ENCODE measurements at places on chromosomes 3 and 15.

DNA sequence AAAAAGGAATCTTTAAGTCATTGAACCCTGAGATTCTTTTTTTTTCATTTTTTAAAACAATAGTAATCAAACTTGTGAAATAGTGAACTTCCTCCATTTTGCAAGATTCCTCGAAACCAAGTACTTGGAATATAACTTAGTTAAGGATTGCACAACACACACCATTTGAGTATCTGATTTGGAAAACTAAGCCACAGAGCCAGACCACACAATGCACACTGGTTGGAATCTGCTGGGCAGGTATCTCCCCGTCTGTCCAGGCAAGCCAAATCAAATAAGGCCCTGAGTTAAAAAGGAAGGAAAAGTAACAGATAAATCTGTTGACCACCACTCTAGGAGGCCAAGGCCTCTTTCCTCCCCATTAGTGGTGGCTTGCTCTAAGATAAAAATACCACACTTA is 177.5 kb upstream of the ICE2 start:
- no peak for DNase-seq

DNA sequence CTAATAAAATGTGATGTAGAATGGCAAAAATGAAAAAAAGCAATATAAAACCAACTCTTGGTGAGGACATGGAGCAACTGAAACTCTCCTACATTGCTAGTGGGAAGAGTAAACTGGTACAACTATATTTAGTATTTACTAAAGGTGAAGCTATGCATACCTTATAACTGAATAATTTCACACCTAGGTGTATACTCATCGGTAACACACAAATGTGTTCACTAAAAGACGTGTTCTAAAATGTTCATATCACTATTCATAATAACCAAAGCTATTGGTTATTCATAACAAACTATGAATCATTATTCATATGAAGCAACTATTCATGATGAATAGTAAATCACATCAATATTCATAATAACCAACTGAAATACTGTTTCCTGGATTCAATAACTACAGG is 1030.3 kb downstream of the ROBO2 start:
- DNase-seq, result no peak

- DNase-seq, result no peak
Measured at GRCh38 chr3:189160519-189161309, 11.1 kb upstream of the TPRG1 start.

DNA sequence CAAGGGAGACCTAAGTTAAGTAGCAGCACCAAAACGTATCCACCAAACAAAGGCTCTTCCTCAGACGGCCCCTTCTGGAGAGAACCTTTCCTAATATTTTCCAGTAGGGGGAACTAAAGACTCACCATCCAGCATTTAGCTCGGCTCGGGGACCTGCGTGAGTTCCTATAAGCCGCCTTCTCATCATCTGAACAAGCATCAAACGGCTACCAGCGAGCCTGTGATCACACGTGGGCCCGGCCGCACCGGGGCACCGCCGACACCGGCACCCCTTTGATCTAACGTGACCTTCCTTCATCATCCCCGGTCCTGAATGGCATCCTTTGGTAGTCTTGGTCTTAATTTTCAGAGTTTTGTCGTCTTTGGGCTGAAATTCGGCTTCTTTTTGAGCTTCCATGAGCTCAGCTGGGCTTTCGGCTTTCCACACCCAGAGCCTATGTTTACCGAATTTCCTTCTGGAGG is 1.4 kb upstream of the ROBO2 start:
- DNase-seq, result peak; percentile 69

GRCh38 chr3:24802614-24803013 is 308.0 kb upstream of the THRB start:
- no peak for DNase-seq

DNA sequence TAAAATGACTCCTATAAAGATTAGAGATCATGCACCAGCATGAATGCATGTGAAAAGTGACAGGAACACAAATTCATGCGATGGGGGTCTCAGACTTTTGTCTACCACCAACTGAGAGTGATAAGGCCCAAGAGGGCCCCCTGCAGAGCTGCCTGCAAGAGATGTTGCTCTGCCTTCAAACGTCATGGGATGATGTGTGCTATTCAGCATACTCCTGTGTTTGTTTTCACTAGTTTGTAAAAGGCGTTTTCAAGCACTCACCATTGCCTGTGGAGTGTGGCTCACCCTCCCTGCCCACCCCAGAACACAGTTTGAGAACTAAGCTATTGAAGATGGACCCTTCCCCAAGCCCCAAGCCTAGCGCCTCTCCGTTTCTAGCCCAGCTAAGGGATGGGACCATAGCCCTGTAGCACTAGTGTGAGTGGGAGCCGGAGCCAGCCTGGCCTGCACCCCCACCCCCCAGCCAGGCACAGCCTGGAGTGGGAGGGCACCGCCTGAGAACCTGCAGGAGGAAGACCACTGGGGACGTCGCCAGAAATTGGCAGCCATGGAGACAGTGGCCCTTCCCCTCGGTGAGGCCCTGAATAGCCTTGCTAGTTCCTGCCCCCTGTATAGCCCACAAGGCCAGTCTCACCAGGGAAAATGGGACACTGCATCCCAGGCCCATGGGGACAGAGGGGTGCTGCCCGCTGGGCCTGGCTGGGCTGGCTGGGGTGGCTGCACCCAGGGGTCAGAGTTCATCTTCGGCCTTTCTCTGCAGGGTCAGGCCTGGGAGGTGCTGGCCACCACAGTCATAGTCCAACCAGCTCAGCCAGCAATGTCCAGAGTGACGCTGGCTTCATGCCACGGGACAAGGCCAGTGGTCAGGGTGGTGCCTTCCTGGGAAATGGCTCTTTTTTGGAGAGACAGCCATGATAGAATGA is 22.6 kb upstream of the KLF13 start:
- DNase-seq, result no peak

DNA sequence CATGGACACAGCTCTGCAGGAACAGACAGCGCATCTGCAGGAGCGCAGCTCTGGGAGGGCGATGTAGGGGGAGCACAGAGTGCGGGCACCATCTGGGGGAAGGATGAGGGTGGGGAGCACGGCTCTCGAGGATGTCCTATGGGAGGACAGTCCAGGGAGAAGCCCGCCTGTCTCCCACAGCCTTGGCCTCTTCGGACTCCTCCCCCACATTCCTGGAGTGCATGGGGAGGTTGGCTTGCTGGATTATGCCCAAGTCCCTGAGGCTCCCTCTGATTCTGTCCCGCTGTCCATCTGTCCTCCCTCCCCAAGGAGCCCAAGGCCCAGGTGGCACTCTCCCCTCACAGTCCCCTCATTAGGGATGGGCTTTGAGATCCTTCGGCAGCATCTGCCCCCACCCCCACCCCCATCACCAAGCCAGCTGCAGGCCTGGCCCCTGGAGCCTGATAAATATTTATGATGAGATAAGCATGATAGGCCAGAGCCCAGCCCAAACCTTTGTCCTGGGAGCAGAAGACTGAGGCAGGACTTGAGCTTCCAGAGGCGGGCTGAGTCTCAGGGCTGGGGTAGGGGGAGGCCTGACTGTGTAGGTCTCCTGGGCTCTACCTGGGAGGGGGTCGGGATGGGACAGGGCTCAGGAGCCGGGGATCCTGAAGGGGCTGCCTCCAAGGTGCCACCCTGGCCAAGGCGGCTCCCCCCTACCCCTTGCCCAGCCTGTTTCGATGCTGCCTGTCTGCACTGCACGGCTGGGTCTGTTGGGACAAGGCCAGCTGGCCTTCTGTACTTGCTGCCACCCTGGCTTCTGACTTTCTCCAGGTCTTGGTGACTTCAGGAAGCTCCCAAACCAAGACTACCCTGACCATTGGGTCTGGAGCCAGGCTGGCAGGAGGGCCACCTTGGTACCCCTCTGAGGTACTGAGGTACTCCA is 28.6 kb upstream of the SEMA3F start:
- DNase-seq, result no peak

- DNase-seq, result no peak
Measured at GRCh38 chr3:185900228-185900627, 37.6 kb downstream of the TRA2B start.

DNA sequence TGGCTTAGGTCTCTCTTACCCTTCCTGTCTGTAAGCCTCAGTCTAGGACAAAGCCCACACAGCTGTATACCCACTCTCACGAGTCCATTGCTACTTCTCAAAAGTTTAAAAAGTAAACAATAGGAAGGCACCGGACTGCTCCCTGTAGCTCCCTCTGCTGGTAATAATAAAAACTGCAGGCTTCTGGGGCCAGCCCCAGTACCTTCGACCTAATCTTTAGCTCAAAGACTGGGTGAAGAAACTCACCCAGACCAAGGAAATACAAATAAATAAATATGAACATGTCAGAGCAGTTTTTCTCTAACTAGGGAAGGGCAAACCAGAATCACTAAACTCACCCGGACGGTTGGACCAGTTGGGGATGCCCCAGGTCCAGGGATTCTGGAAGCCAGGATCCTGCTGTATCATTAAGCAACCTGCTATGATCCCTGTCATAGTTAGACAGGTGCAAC is 5.0 kb downstream of the FAM219B start:
- peak; percentile 36 for DNase-seq

DNA sequence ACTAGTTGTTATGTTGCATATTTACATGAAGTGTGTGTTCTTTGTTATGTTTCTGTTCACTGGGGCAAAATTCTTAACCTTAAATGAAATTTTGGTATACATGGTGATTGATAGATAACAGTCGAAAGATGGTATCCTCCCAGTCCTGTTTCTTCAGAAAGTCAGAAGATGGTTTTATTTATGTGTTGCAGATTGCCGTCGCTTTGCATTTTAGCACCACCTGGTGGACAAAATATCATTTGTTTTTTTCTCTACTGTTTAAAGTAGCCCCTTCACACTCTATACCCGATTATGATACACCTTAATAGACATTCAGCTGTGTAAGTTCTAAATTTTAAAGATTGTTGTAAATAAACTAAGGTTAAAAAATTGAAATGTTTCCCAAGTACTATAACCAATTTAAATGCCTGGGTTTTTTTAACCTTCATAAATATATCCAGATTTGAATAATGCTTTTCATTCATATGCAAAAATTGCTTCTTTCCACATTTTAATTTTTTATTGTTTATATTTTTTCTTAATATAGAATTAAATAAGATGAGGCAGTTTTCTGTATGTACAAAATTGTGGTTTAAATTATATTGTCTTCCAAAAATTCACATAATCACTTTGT is 152.2 kb downstream of the ALCAM start:
- peak; percentile 34 for DNase-seq

DNA sequence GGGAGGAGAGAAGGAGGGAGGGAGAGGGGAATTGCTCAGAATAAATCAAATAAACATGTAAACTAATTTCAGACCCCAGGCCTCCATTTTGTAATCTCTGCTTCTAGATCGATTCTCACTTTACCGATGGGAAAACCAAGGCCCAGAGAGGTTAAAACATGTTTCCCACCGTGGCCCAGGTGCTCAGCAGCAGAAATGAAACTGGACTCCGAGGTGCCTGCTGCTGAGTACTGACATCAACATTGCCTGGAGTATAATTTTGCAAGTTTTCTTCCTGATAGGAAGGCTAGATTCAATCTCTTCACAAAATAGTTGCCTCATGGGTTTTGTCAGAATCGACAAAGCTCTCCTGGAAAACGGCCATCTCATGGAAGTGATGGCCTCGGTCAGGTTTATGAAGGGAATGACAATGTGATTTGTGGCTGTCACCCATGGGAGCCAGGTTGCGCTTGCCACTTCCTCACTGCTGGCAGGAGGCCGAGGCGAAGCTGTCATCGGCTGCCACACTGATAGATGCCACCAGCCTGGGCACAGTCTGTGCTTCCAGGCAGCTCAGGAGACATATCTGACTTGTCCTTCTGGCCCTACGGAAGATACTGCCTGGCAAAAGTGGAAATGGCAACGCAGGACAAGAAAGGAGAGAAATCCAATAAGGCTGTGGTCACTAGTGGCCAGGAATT is 133.1 kb upstream of the LRRN1 start:
- no peak for DNase-seq

All from NCI-H510A treated with DMSO at 0.1 percent for 48 hours (cell line).